ENCODE measurements at places on chromosomes 6 and 20. TPM values are rescaled to one million over a fixed set of nuclear protein-coding genes. Genes with fewer than 3 reads are reported as not detected.

DNA sequence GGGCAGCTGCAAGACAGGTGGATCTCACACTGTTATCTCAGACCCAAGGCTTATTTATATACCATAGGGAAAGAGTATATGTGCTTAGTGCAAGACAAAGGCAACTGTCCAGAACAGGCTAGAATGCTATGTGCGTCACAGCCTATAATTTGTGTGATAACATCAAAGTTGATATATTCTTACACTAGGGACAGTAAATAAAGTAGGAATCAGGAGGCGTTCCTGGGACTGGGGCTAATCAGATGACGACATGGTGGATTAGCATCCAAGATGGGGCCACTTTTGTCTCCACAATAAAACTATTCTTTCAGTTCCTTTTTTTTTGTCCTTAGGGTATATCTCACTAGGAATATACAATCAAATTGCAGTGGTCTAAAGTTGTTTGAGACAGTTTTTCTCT is 54.9 kb upstream of the IER3 start:
- H3K36me3 ChIP-seq: peaks cover 13% of the 10 kb centered on the region
- no peak overlapping the region for H3K27ac ChIP-seq
- peaks cover 26% of the 10 kb centered on the region for H3K4me1 ChIP-seq
- no peaks in the 10 kb centered on the region for H3K27me3 ChIP-seq
- H3K4me3 ChIP-seq: no peak overlapping the region

DNA sequence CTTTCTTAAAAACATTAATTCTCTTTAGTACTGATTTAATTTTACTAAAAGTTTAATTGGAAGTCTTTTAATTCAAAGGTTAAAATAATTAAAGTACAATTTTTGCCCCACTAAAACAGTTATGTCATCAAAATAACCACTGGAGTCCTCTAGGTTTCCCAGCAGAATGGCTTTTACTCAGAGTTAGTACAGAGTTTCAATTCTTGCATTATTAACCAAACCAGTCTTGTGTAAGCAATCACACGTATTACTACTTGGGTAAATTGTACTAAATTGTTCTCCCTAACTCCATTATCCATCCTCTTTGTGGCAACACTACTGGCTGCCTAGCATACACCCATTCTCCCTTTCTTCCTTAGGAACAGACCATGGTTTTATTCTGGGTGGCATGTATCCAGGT is 36.9 kb downstream of the CDK19 start:
- no peaks in the 10 kb centered on the region for H3K27me3 ChIP-seq
- H3K36me3 ChIP-seq: peaks cover 15% of the 10 kb centered on the region
- DNase-seq: no peak
- no peak overlapping the region for H3K27ac ChIP-seq

DNA sequence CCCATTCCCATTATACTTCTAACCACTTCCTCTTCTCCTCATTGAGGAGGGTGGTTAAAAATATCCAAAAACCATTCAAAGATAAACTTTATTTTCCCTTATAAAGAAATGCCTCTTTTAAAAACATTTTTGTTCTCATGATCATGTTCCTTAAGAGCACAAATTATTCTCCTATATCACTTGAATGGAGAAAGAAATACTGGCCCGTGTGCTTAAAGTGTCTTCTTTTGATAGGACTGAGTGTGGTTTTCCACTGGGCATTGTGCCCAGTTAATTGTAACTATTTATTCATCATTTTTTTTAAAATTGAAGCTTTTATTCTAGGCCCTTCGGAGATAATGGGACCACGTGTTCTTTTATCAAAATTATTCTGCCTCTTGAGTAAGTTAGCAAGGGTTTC is 871.5 kb downstream of the QKI start:
- no peak overlapping the region for H3K27ac ChIP-seq
- no peak for DNase-seq
- H3K4me3 ChIP-seq: no peak overlapping the region
- H3K27me3 ChIP-seq: no peaks in the 10 kb centered on the region

GRCh38 chr6:167906899-167907298 is 80.2 kb downstream of the AFDN start:
- no peak overlapping the region for H3K4me3 ChIP-seq
- no peaks in the 10 kb centered on the region for H3K27me3 ChIP-seq
- H3K36me3 ChIP-seq: no peaks in the 10 kb centered on the region

DNA sequence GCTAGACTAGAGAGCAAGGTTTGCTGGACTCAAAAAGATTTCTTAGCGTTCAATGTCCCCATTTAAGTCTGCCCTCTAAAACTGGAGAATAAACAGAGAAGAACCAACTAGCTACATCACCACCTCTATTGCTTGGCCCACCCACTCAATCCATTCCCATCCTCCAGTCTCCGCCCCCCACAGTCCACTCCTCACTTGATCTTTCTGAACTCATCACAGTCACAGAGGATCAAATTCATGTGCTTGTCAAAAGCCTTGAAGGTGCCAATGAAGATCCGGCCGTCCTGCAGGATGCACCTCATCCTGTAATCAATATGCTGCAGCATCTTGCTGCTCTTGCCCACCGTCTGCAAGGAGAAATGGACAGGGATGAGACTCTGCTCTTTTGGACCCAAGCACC is 3.2 kb downstream of the SNRPB start:
- peaks cover 51% of the 10 kb centered on the region for H3K4me1 ChIP-seq
- H3K4me3 ChIP-seq: peak overlapping the region; percentile 92
- H3K36me3 ChIP-seq: peaks cover 94% of the 10 kb centered on the region
- no peak for DNase-seq
- no peaks in the 10 kb centered on the region for H3K27me3 ChIP-seq
- H3K27ac ChIP-seq: peak overlapping the region; percentile 52

DNA sequence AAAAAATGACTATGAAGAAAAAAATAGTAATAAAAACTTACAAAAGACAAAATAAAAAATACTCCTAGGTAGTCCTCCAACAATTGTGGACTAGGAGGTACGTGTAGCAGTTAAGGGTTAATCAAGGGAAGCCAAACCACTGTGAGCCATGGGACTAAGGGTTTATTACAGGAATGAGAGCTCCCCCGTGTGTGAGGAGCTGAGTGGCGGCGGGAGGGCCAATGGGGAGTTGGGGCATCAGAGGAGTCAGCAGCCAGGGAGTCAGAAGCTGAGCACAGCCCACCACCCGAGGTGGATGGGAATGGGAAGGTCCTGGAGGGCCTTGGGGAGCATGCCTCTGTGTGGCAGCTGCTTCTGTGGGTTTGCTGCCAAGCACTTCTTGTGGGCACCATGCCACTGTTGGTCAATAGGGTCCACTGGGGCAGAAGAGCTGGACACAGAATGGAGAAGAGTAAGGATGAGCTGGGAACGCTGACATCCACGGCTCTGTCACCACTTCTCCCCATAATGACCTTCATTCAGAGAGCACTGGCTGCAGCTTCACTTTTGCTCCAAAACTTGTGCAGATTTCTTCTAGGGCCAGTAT is 373.3 kb downstream of the CDKAL1 start:
- peaks cover 21% of the 10 kb centered on the region for H3K36me3 ChIP-seq
- no peaks in the 10 kb centered on the region for H3K4me1 ChIP-seq
- H3K27me3 ChIP-seq: no peaks in the 10 kb centered on the region
- no peak overlapping the region for H3K4me3 ChIP-seq
- no peak for DNase-seq
- no peak overlapping the region for H3K27ac ChIP-seq

DNA sequence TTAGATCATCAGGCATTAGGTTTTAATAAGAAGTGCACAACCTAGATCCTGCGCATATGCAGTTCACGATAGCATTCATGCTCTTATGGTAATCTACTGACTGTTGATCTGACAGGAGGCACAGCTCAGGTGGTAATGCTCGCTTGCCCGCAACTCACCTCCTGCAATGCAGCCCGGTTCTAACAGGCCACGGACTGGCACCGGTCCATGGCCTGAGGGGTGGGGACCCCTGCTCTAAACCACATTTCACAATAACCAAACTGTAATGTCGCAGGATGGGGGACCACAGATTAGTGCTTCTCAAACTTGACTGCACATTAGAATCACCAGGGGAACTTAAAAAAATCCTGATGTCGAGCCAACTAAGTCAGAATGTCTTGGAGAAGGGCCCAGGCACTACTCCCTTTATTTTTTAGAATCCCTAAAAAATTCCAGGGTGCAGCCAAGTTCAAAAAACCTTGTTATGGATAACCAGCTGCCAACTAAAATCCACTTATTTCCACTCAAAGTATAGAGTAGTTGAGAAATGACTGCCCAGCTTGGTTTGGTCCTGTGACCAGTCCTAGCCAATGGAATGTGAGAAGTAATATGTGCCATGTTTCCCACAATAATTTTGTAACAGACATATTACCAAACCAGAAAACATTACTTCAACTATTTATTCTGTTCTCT is 3.1 kb downstream of the SHPRH start:
- no peaks in the 10 kb centered on the region for H3K27me3 ChIP-seq
- H3K4me3 ChIP-seq: no peak overlapping the region
- peaks cover 32% of the 10 kb centered on the region for H3K4me1 ChIP-seq

KCNK15 gene
- 0.34 TPM for total RNA-seq

AIF1 gene
- 71.8 TPM for total RNA-seq

RCAN2 gene
- total RNA-seq: not detected

OPN5 gene
- total RNA-seq: not detected

HTR1E gene
- total RNA-seq: not detected
